Left lobe of liver (tissue), 2 donors: ENCODE measurements at places on chromosomes 16 and 17. TPM values are rescaled to one million over a fixed set of nuclear protein-coding genes. Genes with fewer than 3 reads are reported as not detected.

ERN2 gene
- 0.05 TPM for total RNA-seq

MFSD11 gene
- 13.4 TPM for total RNA-seq

DNA sequence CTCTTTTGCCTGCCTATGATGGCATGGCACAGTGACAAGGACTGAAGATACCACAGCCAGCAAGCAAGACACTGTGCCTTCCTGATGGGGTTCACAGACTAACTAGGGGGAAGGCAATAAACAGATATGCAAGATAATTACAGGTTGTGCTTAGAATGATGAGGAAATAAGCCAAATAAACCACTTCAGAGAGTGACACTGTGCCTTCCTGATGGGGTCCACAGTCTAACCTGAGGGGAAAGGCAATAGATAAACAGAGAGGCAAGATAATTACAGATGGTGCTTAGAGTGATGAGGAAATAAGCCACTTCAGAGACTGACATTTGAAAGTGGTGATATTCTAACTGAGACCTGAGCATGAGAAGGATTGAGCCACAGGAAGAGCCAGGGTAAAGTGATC, 84.2 kb downstream of the HS3ST2 start:
- DNase-seq = no peak

GRCh38 chr16:53922067-53922806, 218.3 kb downstream of the FTO start:
- no peak for DNase-seq

GRCh38 chr17:29698019-29698777, 75.5 kb upstream of the CORO6 start:
- no peak for DNase-seq

DNA sequence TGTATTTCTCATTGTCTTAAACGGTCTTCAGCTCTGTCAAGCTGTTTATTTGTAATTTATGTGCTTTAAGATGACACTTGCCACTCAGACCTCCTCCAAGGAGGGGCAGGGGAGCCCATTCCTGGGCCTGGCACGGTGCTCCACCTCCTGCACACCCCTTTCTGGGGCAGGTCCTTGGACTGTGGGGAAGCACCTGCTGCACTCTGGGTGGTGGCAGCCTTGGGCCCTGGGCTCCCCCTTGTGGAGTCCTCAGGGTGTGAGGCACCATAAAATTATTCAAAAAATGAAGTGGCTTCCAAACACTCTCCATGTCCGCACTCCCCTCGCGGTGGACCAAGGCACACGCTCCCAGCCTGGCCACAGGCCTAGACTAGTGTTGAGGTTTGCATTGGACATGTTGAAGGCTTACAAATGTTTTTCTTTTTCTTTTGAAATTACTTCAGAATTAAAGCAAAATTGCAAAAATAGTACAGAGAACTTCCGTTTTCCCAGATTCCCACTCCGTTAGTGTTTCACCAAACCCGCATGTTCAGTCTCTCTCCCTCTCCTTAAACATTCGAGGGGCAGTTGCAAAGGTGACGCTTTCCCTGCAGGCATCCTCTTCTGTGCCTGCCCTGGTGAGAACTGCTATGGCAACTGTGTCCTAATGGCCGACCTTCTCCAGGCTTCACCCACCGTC, 32.4 kb downstream of the FOXK2 start:
- peak; percentile 68 for DNase-seq

- DNase-seq = no peak
These were observed 48.6 kb downstream of the PRKCA start for GRCh38 chr17:66351033-66351432.

DNA sequence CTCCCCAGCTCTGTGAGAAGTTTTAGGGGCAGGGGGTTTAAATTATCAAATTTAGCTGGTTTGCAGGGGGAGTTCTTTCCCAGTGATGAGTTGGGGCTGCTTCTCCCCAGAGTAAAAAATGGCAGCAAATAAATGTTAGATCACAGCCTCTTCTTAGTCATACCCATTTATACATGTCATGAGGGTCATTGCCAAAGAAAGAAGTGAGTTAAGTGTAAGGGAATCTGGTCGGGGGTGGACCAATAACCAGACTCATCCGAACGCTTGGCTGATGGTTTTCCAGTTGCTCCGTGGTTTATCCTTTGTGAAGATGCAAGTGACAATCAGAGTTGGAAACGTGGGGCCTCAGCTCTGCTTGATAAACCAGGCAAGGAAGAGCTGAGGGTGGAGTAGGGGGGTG, 87.1 kb downstream of the PLXDC1 start:
- no peak for DNase-seq

GRCh38 chr16:49382916-49383315, 9.3 kb downstream of the C16orf78 start:
- DNase-seq = no peak

- no peak for DNase-seq
These were observed 38.4 kb downstream of the FAM20A start for GRCh38 chr17:68562736-68563135.

EVI2A gene
- 0.63 TPM for total RNA-seq

- no peak for DNase-seq
These were observed 35.5 kb upstream of the ZC3H18 start for GRCh38 chr16:88534638-88535190.

- no peak for DNase-seq
These were observed 155.7 kb downstream of the CMIP start for GRCh38 chr16:81600275-81600674.

GRCh38 chr16:8776129-8776584, 21.3 kb downstream of the TMEM186 start:
- DNase-seq = no peak

DNA sequence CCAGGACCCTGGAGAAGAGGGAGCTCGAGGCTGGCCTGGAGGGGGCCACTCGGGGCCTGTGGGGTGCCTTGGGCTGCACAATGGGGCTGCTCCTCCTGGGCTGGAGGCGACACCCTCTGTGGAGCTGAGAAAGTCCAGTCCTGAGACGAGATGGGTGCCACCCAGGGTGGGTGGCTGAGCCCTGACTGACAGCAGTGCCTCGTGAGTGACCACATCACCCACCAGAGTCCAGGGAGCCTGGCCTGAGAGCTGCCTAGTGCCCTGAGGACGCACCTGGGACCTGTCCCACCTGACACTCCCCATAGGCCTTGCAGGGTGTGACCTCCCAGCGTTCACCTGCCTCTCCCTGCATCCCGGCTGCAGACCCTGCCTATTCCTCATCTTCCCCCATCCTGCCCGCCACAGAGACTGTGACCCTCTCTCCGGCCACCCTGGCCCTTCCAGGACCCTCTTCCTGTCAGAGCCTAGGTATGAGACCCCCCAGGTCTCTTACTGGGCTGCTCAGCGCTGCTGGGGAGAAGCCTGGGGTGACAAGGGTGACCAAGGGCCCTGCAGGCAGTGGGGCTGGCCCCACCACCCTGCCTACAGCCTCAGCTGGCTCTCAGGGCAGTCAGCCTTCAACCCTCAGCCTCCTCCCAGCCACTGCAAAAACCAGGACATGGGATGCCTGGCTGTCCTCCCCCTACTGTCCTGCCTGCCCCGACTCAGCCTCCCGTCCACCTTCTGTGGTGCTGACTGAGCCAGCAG, 41.2 kb downstream of the TNFRSF13B start:
- no peak for DNase-seq

DRC7 gene
- 0.50 TPM for total RNA-seq

DNA sequence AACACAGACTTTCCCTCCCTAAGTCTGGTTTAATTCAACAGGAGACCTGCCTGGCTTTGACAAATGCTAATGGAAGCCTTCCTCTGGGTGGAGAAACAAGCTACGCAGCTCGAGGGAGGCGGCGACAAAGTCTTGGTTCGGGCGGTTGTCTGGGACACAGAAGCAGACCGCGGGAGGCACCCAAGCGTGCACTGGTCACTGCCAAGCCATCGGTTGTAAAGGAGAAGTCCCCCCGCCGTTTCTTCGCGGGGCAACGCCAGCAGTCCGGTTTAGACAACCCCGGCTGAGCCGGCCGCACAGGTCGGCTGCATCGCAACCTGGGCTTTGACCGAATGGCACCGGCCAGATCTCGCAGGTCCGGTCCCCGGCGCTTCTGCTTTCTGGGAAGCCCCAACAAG, 586 bp downstream of the GLYR1 start:
- DNase-seq = peak; percentile 67

RSPRY1 gene
- 18.1 TPM for total RNA-seq

MRTFB gene
- total RNA-seq = 18.5 TPM

PRSS8 gene
- 14.5 TPM for total RNA-seq

DNA sequence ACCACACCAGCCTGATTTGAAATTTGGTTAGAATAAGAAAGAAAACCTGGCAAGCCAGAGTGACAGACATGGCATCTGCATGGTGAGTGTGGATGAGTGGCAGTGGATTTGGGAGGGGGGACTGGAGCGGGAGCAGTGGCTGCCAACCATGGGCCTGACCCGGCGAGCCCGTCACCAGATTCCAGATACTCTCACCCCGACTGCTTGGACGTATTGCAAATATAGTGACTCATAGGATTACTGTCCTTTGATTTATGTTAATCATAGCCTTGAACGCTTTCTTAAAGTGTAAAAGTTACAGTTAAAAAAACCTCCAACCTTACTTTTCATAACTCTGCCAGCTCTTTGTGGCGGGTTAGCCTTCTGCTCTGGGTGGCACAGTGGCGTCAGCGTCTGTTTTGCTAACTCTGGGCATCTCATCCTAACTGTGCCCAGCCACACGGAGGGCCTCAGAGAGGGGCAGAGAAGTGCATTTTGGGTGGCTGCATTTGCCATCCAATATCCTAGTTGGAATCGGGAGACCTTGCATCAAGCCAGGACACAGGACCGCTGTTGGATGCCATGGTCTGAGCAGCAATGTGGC, 26.8 kb upstream of the FOXK2 start:
- DNase-seq = no peak

DNA sequence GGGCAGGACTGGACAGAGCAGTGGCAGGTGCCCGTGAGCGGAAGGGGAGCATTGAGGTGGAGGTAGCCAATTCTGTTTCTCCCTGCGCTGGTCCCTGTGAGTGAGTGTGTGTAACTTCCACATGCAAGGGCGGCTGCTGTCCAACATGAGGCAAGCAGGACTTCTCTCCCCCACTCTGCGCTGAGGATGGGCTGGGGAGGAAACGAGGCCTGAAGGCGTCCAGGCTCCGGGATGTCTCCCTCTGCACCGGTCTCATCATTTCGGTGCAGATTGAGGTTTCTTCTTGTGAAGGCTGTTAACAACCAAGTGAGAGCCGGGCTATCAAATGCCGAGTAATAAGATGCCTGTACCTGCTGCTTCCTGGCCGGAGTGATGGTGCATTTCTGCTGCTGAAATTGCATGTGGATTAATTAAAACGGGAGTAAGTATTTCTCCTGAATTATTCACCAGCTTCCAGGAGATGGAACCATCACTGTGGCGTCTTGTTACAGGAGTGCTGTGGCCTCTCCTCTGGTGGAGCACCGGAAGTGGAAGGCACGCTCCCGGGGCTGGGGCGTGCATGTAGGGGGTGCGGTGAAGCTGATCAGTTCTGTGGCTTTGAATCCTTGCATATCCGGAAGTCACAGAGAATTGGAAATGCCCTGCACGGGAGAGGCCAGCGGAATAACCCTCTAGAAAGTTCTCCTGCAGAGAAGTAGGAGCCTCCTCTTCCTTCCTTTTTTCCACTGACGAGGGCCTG, 41.7 kb upstream of the MGAT5B start:
- no peak for DNase-seq

MAPT gene
- total RNA-seq = 0.83 TPM

DNA sequence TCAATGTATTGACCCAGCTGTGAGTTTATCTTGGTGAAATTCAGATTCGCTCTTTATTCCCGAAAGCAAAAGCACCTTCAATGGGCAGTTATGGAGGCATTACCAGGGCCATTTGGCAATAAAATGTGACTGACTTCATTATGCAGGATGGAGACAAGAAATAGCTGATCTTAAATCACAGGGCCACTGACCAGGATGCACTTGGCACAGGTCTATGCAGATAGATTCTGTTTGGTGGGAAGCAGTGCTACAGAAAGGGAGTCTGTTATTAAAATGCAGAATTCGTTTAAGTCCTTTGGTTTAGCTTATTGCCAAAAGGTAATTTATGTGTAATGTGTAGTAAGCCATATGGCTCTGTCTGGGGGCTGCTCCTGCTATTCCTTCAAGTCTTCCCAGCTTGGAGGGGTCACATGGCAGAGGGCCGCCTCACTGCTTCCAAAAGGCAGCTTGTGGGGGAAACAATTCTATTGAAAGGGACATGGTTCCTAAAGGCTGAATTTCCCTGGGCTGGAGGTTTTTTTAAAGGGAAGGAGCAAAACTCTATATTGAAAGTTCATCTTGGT, 239.8 kb downstream of the HS3ST4 start:
- DNase-seq = no peak

GRCh38 chr17:49753959-49754391, 10.0 kb downstream of the FAM117A start:
- DNase-seq = no peak

DNA sequence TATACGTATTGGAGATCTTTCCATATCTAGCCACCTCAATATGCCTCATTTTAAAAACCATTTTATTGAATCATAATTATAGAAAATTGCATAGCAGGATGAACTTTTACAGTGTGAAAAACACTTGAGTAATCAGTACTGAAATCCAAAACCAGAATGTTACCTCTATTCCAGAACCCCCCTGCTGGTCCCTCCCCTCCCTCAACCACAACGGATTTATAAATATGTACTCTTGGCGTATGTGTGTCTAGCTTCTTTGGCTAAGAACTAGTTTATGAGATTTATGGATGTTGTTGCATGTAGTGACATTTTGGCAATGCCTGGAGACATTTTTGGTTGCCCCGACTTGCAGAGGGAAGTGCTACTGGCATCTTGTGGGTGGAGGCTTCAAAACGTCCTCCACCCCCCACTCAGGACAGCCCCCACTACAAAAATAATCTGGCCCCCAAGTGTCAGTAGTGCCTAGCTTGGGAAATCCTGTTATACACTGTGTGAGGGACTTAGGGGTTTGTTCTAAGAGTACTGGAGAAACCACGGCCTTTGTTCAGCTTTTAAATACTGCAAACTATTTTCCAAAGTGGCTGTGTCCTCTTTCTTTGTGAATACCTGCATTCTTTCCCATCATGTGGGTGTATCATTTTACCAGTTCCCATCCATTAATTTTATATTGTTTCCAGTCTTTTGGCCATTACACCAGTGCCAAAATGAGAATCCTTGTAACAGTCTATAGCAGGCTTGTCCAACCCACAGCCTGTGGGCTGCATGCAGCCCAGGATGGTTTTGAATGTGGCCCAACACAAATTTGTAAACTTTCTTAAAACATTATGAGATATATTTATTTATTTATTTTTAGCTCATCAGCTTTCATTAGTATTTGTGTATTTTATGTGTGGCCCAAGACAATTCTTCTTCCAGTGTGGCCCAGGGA, 23.7 kb downstream of the ITPRIPL2 start:
- DNase-seq = no peak

DNA sequence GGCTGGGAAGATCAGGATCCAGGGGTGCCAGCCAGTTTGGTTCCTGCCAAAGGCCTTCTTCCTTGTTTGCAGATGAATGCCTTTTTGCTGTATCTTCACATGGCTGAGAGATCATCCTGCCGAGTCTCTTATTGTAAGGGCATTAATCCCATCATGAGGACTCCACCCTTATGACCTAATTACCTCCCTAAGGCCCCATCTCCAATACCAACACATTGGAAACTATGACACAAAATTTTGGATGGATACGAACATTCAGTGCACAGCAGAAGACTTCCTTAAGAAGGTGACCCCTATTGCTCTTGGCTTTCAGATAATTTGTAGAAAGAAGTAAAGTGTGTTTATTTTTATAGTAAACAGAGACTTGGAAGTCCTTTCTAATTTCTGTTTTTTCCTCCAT, 1164.7 kb upstream of the CDH8 start:
- no peak for DNase-seq

ASGR1 gene
- total RNA-seq = 526 TPM
